Chondrocyte (in vitro differentiated cells): ENCODE measurements at places on chromosomes 1 and 21. TPM values are rescaled to one million over a fixed set of nuclear protein-coding genes. Genes with fewer than 3 reads are reported as not detected.

DNA sequence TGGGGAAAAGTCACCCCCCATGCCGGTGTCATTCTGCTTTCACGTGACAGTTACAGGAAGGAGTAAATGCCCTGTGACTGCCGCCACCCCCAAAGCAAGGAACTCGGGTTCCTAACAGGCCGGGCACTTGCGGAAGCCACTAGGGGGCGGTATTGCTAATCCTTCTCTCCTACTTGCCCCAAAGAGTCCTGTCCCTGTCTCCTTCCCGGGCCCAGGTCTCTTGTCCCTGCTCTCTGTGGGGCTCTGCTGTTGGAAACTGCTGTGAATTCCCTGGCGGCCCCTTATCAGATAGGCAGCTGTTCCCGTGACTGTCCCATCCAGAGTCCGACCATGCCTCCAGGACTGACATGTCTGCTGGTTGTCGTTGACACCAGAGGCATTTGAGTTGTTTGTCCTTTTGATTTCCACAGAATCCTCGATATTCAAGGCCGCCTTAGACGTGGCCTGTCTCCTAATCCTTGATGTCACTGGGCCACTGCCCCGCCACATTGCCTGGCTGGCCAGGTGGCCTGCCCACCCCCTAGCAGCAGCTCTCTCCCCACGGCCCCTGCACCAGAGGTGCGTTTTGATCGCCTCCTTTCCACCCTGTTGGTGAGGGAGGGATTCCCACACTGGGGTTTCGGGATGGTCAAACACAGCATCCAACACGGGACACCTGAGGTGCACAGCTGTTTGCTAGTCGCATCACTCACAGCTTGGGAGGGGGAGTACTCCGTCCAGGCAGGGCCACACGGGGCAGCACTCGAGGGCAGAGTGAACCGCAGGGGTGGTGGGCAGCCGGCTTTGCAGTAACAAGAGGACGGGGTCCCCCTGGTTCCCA, 37.3 kb downstream of the CHAF1B start:
- H3K27me3 ChIP-seq = no peaks in the 10 kb centered on the region
- no peak overlapping the region for H3K27ac ChIP-seq
- peak; percentile 70 for DNase-seq
- H3K36me3 ChIP-seq = no peaks in the 10 kb centered on the region
- peaks cover 16% of the 10 kb centered on the region for H3K4me1 ChIP-seq

- H3K4me1 ChIP-seq = no peaks in the 10 kb centered on the region
- H3K27me3 ChIP-seq = peaks cover 6% of the 10 kb centered on the region
- peak; percentile 19 for DNase-seq
- H3K27ac ChIP-seq = no peak overlapping the region
- no peaks in the 10 kb centered on the region for H3K36me3 ChIP-seq
- no peak overlapping the region for H3K4me3 ChIP-seq
Observed at GRCh38 chr1:18239671-18240070, 132.1 kb downstream of the IGSF21 start.

DNA sequence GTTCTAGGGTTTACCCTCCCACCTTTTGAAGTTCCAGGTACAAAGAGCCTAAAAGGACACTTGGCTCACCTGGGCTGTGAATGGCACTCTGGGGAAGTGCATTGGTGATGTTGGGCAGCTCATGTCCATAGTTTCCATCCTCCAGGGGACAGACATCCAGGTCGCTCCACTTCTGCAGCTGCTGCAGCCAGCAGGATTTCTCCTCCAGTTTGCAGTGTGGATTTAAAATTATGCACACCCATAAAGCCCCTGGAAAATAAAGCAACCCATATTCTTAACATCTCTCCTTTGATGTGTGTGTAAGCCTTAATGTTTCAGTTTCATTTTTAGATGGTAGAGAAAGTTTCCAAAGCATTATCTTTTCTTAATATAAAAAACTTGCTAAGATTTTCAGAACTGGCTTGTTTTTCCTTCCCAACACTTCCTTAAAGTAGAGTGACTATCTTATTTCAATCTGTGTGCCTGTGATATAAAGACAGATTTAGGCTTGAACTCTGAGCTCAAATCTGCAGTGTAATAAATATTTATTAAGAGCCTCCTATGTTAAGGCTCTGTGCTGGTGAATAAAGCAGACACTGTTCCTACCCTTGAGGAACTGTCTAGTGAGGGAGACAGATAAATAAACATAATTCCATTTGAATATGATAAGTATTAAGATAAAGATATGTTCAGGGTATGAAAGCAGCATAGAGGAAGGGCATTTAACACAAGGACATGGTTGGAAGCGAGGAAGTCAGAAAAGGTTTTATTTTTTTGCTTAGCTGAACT, 39.1 kb downstream of the UROD start:
- no peak overlapping the region for H3K4me3 ChIP-seq
- no peak for DNase-seq
- H3K27me3 ChIP-seq = no peaks in the 10 kb centered on the region

GRCh38 chr21:38468989-38469388, 29.3 kb downstream of the ERG start:
- H3K4me3 ChIP-seq = no peak overlapping the region
- no peak for DNase-seq
- no peaks in the 10 kb centered on the region for H3K27me3 ChIP-seq
- peaks cover 7% of the 10 kb centered on the region for H3K36me3 ChIP-seq
- H3K4me1 ChIP-seq = peaks cover 32% of the 10 kb centered on the region
- H3K27ac ChIP-seq = no peak overlapping the region

- H3K36me3 ChIP-seq = no peaks in the 10 kb centered on the region
- DNase-seq = no peak
- H3K4me3 ChIP-seq = peak overlapping the region; percentile 5
Observed at GRCh38 chr1:234509457-234510328, 30.7 kb upstream of the TARBP1 start.

DNA sequence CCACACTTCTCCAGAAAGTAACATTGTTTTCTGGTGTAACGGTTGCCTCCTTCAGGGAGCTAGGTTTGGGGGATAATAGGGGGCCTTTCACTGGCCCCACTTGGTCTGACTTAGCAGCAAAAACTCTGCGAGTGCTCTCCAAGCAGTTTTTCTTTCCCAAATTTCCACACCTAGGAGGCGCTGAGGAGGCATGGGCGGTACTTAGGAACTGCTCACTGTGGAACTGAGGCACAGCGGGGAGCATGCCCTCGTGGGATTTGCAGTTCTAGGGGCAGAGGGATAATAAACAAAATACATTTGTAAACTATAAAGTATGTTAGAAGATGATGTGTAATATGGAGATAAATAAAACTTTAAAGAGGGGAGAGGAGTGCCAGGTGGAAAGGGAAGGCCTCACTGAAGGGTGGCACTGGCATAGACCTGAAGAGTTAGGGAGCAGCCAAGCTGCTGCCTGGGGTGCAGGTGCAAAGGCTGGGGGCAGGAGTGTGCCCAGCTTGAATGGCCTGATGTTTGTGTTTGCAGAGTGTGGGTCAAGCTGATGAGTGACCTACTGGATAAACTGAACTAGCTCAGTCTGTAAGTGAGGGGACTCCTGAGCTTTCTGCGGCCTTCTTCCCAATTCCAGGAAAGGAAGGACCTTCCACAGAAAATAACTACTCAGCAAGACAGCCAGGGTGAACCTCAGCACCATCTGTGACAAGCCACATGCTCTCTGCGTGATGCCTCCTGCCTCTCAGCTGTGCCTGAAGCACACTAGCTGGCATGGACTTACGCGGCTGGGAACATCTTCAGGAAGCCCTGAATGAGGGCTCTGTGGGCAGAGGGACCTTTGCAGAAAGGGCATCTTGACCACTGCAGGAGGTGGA, 1.9 kb downstream of the EPHX1 start:
- H3K4me1 ChIP-seq = peaks cover 46% of the 10 kb centered on the region
- no peaks in the 10 kb centered on the region for H3K36me3 ChIP-seq
- no peak for DNase-seq
- peak overlapping the region; percentile 24 for H3K27ac ChIP-seq

DNA sequence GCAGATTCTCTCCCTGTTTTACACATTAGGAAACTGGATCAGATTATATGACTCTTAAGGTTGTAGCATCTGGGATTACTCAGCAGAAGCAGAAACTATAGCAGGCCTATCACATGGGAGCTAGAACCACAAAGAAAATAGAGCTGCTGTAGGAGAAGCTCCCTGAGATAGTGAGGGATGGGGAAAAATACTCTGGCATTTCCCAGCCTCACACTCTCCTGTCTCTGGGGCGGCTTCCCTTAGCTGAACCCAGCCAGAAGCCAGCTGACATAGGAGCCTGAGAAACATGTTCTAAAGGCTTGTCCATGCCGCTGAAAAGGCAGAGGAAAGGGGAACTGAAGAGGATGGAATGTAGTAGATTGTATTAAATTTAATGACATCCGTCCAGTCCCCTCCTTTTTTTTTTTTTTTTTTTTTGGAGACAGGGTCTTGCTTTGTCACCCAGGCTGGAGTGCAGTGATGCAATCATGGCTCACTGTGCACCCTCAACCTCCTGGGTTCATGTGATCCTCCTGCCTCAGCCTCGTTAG, 76.8 kb upstream of the DNAJC6 start:
- peak overlapping the region; percentile 63 for H3K27ac ChIP-seq
- H3K36me3 ChIP-seq = peaks cover 17% of the 10 kb centered on the region
- no peaks in the 10 kb centered on the region for H3K27me3 ChIP-seq
- DNase-seq = no peak
- H3K4me1 ChIP-seq = peaks cover 11% of the 10 kb centered on the region

DNA sequence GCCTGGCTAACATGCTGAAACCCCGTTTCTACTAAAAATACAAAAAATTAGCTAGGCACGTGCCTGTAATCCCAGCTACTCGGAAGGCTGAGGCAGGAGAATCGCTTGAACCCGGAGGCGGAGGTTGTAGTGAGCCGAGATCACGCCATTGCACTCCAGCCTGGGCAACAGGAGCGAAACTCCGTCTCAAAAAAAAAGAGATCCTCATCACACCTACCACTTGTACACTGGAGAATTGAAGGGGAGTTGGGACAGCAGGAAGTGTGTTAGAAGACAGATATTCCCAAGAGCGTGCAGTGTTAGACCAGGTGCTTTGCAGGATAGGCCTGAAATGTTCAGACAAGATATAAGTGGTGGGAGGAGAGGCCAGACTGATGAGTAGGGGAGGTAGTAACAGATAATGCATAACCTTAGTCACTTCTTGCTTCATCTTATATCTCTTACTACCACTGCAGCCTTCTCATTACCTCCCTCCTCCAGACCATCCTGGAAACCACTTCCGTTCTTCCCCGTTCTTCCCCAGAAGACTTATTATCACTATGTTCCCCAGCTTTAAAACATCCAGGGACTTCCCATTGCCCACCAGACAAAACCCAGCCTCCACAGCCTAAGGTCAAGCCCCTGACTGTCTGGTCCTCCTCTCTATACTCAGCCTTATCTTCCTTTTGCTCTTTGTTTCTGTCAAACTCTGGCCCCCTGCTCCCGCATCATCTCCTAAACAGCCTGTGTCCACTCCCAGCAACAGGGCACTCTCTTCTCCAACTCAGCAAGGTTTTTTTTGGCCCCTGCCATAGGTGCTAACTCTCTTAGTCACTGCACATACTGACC, 21.3 kb downstream of the FAM20B start:
- DNase-seq = no peak
- H3K36me3 ChIP-seq = no peaks in the 10 kb centered on the region
- peaks cover 15% of the 10 kb centered on the region for H3K4me1 ChIP-seq
- H3K4me3 ChIP-seq = no peak overlapping the region
- H3K27me3 ChIP-seq = no peaks in the 10 kb centered on the region

Gene GSTM5
- total RNA-seq = not detected in 3 replicates

Gene KDF1
- total RNA-seq = not detected in 3 replicates

Gene ICOSLG
- 1.3 to 5.2 TPM (median 5.1 TPM) in 3 replicates for total RNA-seq

Gene TNFSF4
- 0.54 to 1.1 TPM (median 0.77 TPM) in 3 replicates for total RNA-seq
